Dermis microvascular lymphatic vessel endothelial cell (primary cell): ENCODE measurements at places on chromosomes 5 and 9. TPM values are rescaled to one million over a fixed set of nuclear protein-coding genes. Genes with fewer than 3 reads are reported as not detected.

SLC23A1 gene
- under 0.01 TPM in 1 of 2 replicates, not detected in the other for total RNA-seq

PCDHGA12 gene
- total RNA-seq: 3.5 and 3.9 TPM in 2 replicates

KCNN2 gene
- total RNA-seq: 1.8 and 3.4 TPM in 2 replicates

SCGB3A2 gene
- not detected in 2 replicates for total RNA-seq

SMIM3 gene
- 4.4 and 4.8 TPM in 2 replicates for total RNA-seq

CCL21 gene
- total RNA-seq: 1.8 and 12.0 TPM in 2 replicates

ACO1 gene
- total RNA-seq: 22.9 and 41.8 TPM in 2 replicates
